NCI-H226 (cell line): ENCODE measurements at places on chromosomes 2 and 18.

GRCh38 chr2:71348302-71348701, 16.7 kb downstream of the ZNF638 start:
- no peak for DNase-seq

- no peak for DNase-seq
Observed at GRCh38 chr2:20972792-20973565, 70.9 kb downstream of the APOB start.

DNA sequence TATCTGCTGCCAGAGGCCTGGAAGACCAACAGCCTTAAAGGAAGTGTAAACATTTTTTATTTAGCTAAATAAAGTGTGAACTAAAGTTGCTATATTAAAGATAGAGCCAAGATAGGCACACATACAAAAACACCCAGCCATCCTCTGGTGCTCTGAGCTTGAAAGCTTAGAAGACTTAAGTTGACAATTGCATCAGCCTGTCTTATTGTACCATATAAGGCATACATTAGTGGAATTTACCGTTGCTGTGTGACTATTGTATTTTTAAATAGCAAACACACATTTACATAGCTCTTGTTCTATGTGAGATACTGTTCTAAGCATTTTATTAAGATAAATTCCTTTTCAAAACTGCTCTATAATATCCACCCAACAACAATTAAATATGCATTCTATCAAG, 736.6 kb upstream of the ZEB2 start:
- DNase-seq: no peak

DNA sequence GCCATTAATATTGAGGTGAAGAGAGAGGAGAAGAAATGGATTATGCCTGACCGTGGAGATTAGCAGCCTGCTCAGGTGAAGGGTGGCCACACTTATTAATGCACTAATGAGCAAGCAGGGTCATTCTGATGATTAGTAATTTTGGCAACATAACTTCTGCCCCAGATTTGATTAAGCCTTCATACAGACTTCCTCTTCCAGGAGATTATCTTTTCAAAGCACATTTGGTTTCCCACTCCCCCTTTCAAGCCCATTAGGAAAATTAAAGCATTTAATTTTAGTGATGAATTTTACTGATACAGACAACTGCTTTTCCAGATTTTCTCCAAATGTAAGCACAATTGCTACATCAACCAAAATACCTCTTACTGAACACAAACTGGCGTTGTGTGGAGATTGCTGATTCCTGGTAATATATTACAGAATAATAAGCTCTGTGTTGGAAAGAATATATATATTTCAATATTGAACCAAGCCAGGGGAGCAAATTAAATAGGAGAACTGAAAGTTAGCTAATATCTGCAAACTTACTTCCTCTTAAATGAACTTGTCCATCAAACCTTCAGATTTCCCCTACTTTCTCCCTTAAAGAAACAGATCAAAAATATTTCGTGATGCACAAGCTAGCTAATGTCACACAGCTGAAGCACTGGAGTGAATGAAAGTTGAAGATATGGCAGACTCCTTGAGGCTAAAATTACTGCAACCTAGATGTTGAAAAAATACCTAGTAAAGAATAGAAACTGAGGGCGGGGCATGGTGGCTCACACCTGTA, 140.8 kb downstream of the FAM210A start:
- DNase-seq: no peak

DNA sequence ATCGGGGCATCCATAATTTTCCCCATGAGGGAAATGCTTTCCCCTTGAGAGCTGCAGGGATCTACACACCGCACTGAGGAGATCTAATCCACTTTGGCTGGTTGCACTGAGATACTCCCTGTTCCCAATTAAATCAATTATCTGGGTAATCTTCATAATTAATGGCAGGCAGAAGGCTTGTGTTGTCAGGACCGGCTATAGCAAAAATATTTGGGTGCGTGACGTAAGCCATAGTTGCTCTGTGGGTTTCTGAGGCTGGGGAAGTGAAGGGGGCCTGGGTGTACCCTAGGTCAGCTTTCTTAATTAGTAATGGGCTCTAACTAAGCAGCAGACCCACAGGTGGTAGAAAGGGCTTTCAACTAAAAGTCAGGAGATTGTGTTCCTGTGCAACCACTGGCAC, 62.8 kb upstream of the UPP2 start:
- DNase-seq: no peak

- DNase-seq: no peak
Observed at GRCh38 chr2:187878112-187878511, 323.9 kb upstream of the TFPI start.

DNA sequence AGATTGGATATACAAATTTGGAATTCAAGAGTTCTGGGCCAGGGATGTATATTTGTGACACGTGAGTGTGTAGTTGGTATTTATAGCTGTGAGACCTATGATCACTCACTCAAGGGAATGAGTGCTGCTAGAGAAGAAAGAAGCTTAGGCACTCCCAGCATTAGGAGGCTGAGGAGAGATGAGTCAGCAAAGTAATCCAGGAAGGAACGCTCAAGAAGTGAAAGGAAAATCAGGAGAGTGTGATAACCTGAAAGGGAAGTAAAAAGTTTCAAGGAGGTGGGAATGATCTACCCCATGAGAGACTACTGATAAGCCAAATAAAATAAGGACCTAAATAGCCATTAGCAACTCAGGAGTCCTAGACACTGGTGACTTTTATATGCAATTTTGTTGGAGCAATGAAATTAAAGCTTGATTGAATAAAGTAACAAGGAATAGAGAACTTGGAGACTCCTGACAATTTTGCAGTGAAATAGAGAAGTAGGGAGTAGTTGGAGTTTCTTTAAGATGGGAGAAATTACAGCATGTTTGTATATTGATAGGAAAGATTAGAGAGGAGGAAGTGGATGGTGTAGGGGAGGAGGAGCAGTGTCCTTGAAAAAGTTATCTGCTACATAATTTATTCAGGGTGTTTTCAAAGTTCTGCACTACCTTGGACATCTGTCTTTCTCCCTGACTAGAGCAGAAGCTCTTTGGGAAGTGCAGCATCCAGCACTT, 89.9 kb downstream of the UBE2E3 start:
- peak; percentile 79 for DNase-seq

DNA sequence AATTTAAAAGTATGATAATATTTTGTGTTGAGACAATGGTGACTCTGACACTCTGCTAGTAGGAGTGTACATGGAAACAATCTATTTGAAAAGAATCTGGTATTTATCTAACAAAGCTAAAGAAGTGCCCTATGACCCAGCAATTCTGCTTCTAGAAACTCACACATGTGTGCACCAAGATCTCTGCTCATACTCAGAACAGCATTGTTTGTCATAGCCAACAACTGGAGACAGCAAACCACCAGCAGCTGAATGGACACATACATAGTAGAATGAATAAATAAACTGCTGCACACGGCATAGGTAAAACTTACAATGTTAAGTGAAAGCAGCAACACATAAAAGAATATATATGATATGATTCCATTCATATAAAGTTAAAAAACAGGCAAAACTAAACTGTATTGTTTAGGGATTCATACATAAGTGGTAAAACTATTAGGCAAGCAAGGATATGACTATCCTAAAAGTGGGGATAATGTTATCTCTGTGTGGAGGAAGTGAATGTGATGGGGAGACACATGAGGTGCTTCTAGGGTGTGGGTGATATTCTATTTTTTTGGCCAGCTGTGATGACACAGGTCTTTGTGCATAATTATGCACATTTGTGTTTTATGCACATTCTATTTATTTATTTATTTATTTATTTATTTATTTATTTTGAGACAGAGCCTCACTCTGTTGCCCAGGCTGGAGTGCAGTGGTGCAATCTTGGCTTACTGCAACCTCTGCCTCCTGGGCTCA, 71.1 kb downstream of the RFTN2 start:
- DNase-seq: no peak

DNA sequence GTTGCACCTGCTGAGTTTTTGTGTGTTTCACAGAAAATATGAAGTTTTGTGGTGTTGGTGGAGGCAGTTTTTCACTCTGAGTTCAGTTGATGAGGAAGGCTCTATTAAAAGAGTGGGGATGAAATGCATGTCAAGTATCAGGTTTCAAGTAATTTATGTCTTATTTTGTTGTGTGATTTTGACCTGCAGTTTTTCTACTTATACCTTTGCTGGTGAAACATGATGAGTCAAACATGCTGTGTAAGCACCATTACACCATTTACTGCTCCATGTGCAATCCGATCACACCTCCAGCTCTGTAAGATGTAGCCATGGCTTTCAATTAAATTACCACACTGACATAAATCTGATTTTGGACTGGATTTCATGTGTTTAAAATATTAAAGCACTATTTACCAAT, 174.5 kb upstream of the ZEB2 start:
- no peak for DNase-seq

DNA sequence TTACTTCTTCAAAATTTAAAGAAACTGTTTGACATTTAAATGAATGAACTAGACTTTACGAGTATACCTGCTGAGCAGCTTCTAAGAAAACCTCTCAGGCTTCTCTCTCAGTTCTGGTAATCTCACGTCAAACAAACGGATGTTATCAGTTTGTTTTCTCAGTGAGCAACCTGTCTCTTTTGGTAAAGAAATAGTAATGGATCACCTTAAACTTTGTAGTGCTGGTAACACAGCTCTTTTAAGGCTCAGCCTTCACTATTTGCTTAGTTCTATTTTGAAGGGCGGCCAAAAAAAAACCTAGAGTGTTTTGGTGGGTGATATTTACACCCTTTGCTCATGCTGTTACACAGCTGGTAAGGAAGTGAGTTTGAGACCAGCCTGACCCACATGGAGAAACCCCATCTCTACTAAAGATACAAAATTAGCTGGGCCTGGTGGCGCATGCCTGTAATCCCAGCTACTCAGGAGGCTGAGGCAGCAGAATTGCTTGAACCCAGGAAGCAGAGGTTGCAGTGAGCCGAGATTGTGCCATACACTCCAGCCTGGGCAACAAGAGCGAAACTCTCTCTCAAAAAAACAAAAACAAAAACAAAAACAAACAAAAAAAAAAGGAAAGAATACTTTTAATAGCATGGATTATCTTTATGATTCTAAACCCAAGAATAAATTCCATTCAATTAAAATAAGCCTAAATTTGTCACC, 15.9 kb downstream of the FN1 start:
- no peak for DNase-seq

DNA sequence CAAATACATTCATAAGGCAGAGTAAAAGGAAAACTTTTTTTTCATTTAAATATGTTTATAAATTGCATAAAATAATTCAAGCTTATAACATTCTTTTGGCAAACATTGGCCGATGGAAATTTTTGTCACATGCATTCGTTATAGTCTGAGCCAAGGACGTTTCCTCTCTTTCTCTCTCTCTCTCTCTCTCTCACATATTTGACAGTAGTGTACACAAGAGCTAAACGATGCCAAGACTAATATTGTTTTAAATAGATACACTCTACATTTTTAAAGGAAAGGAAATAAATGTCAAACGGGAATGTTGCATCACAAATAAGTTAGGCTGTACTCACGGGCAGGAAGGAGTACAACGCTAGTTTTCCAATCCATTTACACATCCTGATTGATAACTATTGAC, 251.1 kb upstream of the SMIM21 start:
- DNase-seq: no peak

- DNase-seq: no peak
Observed at GRCh38 chr2:46509804-46510203, 30.4 kb downstream of the TMEM247 start.

- DNase-seq: no peak
Observed at GRCh38 chr2:9895669-9896590, 52.7 kb downstream of the TAF1B start.

DNA sequence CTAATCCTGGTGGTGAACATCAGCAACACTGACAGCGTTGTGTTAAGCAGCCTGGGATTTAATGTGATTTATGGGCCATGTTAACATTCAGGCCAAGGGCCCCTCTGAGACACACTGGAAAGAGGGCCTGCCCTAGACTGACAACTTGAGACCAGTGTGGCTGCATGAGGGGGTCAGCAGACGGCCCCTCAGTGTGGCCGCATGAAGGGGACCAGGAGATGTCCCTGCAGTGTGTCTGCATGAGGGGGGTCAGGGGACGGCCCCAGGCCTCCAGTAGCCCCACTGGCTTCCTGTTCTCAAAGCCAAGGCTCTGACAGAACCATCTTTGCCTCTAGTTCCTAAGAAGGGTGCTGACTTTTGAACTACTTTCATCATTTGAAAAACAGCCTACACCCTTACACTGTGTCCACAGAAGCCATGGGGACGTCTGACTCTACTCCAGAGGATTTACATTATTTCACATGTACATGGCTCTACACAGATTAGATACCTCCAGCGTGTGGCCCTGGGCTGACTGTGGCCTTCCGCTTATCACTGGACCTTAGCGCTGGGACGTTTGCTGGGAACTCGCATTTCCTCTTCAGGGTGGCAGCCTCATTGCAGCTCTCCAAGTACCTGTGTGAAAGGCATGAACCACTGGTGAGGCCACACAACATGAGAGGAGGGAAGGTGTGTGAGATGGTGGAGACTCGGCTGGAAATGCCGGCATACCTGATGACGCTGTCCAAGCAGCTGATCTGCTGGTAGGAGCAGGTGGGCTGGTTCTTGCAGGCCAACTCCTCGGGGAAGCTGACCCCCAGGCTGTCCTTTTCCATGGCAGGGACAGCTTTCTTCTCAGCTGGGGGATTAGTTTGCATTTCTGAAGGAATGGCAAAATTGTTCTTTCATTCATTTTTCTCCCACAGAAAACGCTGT, 18.2 kb upstream of the HES6 start:
- DNase-seq: no peak

GRCh38 chr2:65050931-65051330, 5.3 kb upstream of the CEP68 start:
- no peak for DNase-seq

DNA sequence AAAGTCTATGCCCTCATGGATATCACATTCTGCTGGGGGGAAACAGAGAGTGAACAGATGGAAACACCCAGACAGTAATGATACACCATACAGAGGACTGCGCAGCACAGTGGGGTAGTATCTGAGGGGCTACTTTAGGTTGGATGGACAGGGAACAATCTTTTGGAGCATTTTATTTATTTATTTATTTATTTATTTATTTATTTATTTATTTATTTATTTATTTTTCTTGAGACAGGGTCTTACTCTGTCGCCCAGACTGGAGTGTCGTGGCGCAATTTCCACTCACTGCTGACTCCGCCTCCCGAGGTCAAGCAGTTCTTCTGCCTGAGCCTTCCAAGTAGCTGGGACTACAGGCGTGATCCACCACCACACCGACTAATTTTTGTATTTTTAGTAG, 89.2 kb downstream of the TGOLN2 start:
- no peak for DNase-seq

GRCh38 chr2:113138428-113139322, 11.3 kb downstream of the IL1RN start:
- DNase-seq: peak; percentile 55

GRCh38 chr2:102350137-102350793, 5.3 kb upstream of the IL18R1 start:
- no peak for DNase-seq

GRCh38 chr2:44753552-44754285, 187.8 kb upstream of the SIX3 start:
- no peak for DNase-seq
